ENCODE measurements at places on chromosomes 3 and 15.

DNA sequence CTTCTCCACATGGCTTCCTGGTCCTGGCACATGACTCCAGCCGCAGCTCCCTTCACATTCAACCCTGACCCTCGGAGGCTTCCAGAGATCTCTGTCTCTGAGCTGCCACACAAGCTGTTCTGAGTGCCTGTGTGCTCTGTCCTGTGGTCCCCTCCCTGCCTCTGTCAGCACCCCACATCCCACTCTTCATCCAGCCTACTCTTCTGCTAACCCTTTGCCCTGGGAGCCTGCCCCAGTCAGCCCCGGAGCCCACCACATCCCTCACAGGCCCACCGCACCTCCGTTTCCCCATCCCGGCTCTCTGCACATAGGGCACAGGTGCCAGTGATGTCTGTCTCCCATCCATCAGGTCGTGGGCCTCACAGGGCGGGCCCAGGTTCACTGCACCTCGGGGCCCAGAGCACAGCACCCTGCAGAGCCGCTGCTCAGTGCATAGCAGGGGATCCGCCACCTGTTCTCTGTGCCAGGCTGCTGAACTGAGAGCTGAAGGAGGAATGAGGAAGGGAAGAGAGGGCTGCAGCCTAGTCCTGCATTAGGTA lies 133.6 kb downstream of the UACA start:
- no peak for DNase-seq

DNA sequence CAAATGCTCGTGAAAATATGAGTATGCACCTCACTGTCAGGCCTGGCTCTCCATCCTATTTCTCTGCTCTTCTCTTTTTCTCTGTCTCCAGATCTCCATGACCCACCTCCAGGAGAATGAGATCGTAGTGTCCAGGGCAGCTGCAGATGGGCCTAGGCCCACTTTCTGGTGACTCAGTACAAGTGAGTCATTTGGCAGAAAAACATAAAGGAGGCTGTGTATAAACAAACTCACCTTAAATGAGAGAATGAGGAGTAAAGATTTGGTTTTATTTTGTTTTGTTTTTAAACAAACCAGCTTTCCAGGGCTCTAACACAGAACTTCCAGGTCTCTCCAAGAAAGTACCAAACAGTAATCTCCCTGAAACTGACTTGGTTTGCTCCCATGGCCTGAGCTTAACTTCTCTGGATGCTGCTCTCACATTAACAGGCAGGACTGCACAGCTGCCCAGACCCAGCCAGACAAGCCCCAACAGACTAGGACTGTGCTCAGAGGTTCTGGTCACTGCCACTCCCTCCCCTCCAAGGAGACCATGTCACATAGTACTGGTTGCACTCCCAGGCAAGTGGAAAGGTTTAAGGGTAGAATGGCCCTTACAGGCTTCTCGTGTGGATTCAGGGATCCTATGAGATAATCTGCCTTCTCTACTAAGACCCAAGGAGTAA lies 1.5 kb upstream of the HEG1 start:
- DNase-seq, result no peak

DNA sequence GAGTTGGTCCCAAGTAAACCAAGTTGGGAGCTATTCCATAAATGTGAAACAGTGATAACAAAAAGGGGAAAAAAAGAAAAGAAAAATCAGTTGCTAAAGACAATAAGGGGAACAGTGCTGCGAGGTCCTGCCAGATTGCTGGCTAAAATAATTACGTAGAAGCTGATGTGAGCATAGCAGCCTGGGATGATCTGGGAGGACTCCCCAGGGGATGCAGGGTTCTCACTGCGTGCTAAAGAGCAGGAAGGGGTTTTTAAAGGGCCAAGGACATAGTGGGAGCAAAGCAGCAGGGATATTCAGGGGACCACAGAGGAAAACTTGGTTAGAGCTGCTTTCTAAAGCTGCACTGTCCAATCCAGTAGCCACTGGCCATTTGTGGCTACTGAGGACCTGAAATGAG lies 133.0 kb upstream of the UMPS start:
- DNase-seq, result no peak

GRCh38 chr15:41565702-41566101 lies 6.7 kb downstream of the TYRO3 start:
- no peak for DNase-seq

GRCh38 chr3:124774327-124774718 lies 44.1 kb downstream of the UMPS start:
- no peak for DNase-seq

All from GM12865 (cell line).